WERI-Rb-1 (cell line): ENCODE measurements at places on chromosomes 16 and 17.

GRCh38 chr17:2707721-2708584 is 3.6 kb downstream of the CLUH start:
- DNase-seq, result peak; percentile 77

DNA sequence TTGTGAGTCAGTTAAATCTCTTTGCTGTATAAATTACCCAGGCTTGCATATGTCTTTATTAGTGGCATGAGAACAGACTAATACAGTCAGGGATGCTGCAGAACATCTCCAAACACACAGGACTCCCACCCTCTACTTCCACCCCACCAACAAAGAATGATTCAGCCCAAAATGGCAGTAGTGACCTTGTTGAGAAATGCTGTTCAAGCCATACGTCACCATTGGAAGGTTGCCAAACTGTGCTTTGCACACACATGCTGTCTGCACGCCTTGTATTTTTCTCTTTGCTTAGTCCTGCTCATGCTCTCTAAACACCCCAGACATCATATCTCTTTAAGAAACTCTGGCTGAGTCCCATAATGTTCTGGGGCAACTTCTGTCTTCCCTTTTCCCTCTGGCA is 589.6 kb downstream of the WWOX start:
- no peak for DNase-seq

- DNase-seq, result no peak
Observed at GRCh38 chr16:84356591-84357116, 11.7 kb upstream of the ATP2C2 start.

GRCh38 chr16:89174877-89175276 is 3.3 kb downstream of the CDH15 start:
- DNase-seq, result no peak

DNA sequence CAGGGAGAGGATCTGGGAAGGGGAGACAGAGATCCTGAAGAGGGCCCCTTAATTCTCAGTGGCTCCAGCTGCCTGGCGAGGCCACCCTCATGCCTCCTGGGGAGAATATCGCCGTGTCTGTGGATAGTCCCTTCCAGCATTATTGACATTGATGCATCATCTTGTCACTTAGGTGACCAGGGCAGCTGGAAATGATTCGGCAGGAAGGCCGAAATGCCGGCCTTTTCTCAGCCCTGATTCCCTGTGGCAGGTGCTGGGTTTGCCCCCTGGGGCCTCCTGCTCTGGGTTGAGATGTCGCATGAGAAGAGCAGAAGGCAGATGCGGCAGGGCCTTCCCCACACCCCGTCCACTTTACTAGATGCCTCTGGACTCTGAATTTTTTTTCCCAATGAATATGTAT is 89.5 kb downstream of the RAP1GAP2 start:
- DNase-seq, result peak; percentile 74

- DNase-seq, result peak; percentile 90
Observed at GRCh38 chr17:41917679-41918313, 955 bp downstream of the ACLY start.

- DNase-seq, result no peak
Observed at GRCh38 chr16:15523092-15523541, 88.7 kb downstream of the BMERB1 start.

- no peak for DNase-seq
Observed at GRCh38 chr17:27408891-27409290, 47.4 kb upstream of the KSR1 start.

DNA sequence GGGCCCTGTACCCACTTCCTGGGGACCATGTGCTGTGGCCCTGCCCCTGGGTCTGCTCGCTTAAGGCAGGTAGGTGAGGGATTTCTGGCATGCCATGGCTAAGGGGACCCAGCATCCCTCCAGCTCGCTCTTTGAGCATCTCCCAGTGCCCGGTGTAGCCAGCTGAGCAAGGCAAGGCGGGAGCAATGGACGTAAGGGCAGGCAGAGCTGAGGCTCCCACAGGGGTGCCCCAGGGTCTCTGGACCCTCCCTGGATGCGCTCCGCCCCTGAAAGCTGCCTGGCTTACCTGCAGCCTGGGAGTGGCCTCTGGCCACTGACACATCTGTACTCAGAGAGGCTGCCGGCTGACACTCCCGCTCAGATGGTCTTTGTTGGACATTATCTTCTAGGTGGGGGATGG is 189.9 kb downstream of the IRF8 start:
- no peak for DNase-seq

DNA sequence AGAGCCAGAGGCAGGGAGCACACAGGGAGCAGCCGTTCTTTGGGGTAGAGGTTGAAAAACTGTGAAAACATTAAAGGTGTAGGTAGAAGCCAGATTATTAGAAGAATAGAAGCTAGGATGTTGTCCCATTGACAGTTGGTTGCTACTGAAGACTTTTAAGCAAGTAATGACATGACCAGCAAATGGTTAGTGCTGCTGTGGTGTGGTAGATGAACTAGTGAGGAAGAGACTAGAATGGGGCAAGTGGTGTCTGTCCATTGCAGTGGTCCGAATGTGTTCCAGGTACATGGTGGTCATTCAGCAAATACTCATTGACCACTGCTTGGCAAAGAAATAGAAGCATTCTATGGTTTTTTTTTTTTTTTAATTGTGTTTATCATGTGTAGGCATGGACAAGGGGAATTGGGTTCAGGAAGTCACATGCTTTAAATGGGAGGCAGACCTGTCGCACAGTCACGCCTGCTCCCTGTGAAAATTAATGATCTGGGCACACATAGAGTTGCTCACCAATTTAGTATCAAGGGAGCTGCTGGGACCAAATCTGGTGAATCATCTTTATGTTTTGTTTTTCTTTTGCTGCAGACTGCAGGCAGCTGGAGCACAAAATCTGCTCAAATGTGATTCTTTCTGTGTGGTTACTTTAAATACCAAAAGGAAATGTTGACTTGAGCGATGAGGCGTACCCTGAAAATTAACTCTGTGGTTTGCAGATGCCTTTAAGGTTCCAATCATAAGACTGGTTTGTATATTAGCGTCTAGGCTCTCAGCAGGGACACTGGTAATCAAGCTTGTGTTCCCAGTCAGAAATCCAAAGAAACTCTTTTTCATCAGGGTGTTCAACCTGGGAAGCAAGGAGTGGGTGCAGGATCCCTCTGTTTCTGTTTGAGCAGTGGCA is 30.7 kb downstream of the YPEL2 start:
- no peak for DNase-seq

DNA sequence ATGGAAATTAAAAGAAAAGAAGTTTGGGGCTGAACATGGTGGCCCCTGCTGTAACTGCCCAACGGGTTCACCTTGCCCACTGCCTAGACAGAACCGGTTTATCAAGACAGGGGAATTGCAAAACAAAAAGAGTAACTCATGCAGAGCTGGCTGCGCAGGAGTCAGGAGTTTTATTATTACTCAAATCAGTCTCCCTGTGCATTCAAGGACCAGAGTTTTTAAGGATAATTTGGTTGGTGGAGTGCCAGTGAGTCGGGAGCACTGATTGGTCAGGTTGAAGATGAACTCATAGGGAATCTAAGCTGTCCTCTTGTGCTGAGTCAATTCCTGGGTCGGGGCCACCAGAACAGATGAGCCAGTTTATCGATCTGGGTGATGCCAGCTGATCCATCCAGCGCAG is 4.4 kb upstream of the SCPEP1 start:
- DNase-seq, result no peak

DNA sequence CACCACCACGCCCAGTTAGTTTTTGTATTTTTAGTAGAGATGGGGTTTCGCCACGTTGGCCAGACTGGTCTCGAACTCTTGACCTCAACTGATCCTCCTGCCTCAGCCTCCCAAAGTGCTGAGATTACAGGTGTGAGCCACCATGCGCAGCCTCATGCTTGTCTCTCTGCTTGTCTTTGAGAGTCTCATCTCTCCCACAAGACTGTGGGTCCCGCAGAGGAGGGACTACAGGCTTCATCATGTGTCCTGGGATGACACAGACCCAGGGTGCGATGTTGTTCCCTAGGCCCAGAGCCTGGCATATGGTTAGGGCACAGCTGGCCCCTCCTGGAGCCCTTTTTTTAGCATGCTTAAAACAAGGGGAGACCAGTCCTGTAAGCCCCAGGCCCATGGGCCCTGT is 101.9 kb downstream of the NDE1 start:
- no peak for DNase-seq

GRCh38 chr16:83870830-83871229 is 28.1 kb upstream of the MLYCD start:
- DNase-seq, result no peak

- DNase-seq, result no peak
Observed at GRCh38 chr17:47213540-47213939, 4.4 kb downstream of the MYL4 start.

DNA sequence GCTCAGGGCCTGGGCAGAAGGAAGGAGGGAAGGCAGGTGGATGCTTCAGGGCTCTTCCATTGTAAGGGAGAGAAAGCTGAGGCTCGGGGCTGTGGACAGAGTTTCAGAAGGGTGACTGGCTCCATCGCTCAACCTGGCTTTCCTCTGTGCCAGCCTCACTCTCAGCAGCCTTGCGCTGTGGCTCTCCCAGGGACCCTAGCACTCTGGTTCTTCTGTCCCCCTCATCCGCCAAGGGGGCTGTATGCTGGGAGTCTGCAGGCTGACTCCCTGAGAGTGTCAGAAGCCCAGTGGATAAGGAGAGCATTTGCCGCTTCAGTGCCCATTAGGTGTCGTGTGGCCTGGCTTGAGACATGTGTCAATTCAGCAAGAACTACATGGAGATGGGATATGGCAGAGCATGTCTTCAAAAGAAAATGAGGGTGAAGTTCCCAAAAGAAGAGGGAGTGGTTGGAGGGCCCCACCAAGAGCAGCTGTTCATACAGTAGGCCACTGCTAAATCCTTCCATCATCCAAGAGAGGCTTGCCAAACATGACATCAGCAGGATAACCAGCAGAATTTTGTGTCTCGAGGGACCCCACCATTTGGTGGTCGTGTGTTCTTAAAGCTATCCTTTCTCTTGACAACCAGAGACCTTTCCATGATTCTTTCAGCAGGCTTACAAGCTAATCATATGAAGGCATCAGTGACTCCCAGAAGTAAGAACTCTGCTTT is 148.2 kb downstream of the IRX5 start:
- DNase-seq, result no peak

DNA sequence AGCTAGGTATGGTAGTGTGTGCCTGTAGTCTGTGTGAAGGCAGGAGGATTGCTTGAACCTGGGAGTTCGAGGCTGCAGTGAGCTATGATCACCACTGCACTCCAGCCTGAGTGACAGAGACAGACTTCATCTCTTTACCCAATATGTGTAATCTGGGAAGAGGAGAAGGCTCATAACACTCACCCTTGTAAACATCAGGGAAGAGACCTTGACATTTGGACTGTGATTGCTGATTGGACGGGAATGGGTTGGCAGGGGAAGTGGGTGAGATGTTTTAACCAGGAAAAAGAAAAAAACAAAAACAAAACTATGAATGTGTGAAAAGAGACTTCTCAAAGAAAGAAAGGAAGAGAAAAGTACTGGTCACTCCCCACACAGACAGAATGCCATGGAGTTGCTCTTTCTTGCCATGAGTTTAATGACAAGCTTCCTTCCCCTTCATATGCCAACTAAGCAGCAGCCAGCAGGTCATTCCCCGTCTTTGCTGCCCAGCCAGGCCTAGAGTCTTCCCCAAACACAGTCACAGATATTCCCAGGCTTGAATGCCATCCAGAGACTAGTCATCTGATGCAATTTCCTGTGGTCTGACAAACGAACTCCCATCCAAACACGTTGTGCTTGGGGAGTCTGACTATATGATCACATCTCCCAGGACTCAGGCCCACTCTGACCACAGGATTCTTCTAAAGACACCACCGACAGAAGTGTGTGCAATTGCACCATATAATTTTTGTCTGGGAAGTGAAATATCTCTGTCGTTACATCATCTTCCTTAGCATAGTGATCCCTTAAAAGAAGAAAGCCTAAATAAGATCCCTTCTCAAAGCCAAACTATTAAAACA is 3.6 kb upstream of the XAF1 start:
- DNase-seq, result no peak

DNA sequence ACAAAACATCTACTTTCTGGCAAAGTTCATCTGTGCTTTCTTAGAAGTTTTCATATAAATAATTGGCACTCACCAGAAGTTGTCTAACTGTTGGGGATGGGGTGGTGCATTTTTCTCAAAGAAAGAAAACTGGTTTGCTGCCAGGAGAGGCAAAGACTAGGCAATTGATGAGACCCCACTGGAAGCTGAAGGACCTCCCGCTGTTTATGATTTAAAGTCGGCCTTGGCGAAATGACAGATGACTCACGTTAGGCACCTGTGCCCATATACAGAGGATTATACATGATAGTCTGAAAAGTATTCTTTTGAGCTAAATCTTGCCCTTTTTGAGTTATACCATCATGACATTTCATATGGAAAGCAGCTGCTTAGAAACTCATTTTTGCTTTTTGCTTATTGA is 193.0 kb upstream of the ZFHX3 start:
- DNase-seq, result no peak

DNA sequence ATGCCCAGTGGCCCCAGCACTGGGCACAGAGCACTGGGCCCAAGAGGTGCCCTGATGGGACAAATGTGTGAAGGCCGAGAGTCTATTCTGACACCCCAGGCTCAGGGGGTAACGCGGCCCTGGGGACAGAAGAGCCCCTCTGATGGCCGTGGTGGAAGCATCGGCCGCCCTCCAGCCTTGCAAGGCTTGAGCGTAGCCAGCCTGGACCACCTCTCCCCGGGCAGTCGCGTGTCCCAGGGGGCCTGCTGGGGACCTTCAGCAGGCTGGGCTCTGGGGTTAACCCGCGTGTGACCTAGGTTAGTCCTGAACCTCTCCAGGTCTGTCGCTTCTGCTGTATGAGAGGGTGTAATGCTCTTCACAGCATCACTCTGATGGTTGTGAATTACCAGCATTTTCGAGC is 40.8 kb downstream of the NOS2 start:
- no peak for DNase-seq

GRCh38 chr16:56637814-56638750 is at the start of gene MT1A:
TSS of gene MT1A (plus strand) at chr16:56638666. CDS start at chr16:56638739, 73 bp downstream.
- no peak for DNase-seq

DNA sequence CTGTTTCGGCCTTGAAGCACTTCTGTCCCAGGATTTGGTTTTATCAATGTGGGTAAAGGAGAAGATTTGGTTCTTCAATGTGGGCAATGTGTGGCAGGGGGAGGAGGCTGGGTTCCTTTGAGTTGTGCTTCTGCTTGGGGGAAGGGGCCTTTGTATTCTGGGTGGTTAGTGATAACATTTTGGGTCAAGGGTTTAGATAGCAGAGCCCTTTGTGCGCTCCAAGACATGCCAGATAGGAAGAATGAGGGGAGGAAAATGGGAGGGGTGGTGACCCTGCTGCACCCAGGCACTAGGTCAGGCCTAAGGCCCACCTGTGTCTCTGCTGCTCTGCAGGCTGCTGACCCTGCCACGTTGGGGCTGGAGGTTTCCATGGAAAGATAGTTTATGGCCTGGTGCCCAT is 40.0 kb upstream of the CDC42EP4 start:
- DNase-seq, result no peak

- no peak for DNase-seq
Observed at GRCh38 chr16:81029930-81030604, 5.6 kb upstream of the ATMIN start.

DNA sequence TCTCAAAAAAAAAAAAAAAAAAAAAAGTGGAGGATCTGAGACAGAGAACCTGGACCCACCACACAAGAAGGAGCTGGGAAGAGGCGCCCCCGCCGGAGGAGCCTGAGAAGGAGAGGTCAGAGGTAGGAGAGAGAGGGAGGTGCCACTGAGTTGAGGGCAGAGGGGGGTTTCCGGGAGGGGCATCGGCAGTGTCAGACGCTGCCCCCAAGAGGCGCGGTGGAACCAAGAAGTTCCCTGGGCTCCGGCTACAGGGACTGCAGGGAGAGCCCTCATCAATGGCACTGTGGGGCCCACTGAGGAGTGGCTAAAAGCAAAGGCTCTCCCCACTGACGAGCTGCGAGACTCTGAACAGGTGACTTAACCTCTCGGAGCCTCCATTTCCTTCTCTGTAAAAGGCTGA is 4.2 kb downstream of the CCDC42 start:
- DNase-seq, result peak; percentile 53
